ENCODE measurements at places on chromosomes 11 and 22.

DNA sequence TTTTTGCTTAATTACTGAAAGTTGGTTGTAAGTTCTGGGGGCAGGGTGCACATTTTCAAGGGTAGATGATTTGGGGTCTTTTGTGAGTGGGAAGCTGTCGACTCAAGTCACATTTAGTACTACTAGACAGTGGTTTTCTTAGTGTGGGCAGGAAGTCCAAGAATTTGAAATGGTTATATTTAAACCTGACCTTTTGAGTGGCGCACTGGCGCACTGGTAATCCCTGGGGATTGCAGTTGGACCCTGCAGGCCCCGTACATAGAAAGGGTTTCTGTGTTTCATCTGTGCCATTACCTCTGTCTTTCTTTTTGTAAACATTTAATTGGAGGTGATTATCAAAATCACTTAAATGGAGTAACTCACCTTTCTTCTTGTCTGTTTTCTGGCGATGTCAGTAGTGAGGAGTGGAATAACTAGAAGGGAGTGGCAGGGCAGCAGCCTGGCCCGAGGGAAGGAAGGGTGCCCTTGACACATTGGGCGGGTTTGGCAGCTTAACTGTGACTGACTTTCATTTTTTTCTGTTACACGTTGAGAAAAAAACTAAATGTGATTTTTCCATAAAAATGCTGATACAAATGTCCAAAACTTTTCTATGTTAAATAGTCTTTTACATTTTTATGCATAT, 101.8 kb upstream of the GAL start:
- DNase-seq: no peak

GRCh38 chr22:38230108-38230825, 28.5 kb downstream of the MAFF start:
- DNase-seq: no peak

DNA sequence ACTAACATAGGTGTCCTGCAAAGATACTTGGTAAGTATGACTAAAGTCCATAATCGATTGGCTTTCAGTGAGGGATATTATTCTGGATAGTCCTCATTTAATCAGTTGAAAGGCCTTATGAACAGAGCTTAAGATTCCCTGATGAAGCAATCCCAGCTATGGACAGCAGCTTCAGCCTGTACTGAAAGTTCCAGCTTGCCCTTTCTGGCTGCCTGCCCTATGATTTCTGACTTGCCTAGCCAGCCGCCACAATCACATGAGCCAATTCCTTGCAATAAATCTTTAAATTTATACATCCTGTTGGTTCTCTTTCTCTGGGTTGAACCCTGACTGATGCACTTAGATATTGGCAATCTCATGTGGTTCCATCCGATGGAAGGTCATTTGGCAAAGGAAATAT, 759.0 kb upstream of the API5 start:
- DNase-seq: no peak

DNA sequence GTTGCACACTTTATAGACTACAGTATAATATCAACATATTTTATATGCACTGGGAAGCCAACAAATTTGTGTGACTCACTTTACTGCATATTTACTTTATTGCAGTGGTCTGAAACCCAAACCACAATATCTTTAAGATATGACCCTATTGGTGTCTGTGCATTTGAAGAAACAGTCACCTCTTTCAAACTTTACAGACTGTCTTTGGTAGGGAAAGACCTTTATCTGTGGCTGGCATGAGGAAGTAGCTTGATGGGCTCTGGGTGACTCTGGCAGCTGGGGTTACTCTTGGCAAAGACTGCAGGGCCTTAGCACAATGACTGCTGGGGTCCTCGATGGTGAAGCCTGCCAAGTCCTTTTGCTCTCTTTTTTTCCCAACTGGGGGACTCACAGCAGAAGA, 21.3 kb upstream of the ABTB2 start:
- DNase-seq: no peak

- DNase-seq: no peak
These were observed 51.8 kb upstream of the OR4B1 start for GRCh38 chr11:48164836-48165235.
